Right renal cortex interstitium (tissue), 3 donors: ENCODE measurements at places on chromosomes 7 and 10. TPM values are rescaled to one million over a fixed set of nuclear protein-coding genes. Genes with fewer than 3 reads are reported as not detected.

MBL2 gene
- polyA plus RNA-seq, result not detected

DNA sequence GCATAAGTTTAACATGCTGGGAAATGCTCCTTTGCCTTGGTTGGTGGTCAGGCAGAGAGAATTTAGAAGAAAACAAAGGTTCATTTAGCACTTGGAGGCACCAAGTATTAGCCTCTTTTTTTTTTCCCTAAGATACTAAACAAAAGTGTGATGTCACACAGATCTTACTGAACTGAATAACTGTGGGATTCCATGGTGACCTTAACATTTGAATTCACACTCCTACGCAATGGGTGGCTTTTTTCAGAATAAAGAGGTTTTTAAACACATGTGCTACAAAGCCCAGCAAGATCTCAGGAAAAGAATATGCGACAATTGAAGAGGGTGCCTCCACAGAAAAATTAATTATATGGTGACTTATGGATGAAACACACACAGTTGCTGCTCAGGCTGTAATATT, 133.4 kb upstream of the ABCB5 start:
- DNase-seq, result no peak

- no peak for DNase-seq
These were observed 38.7 kb downstream of the LRRC20 start for GRCh38 chr10:70343712-70344111.

TRIP6 gene
- polyA plus RNA-seq, result 74.3 TPM

- DNase-seq, result no peak
These were observed 32.5 kb upstream of the ADAM12 start for GRCh38 chr10:126420567-126421300.

CDK5 gene
- polyA plus RNA-seq, result 15.1 TPM

EFCAB10 gene
- polyA plus RNA-seq, result 1.00 TPM

ACTL6B gene
- polyA plus RNA-seq, result not detected

DNA sequence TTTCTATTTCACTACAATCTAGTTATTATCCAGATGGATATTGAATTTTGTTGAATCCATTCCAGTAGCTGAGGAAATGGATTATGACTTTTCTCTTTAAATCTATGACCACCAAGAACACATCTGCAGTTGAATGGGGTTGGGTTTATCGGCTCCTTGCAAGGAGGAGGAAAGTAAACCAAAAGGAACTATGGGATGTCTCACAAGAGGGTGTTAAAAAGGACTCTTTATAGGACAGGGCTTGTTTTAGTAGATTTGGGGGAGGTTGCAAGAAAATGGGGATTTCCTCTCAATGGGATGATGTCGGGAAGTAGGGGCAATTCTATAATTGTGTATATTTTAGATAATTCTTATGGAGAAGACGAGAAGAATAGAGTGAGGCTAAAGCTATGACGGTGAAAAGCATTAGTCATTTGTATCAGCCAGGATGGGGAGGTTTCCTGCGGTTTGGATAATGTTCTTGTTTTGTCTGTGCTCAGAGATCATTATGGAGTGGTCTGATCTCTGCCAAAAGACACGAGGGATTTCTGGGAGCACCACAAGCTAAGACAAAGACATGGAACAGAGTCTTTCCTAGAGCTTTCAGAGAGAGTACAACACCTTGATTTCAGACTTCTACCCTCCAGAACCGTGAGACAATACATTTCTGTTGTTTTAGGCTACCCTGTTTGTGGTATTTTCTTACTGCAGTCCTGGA, 5.3 kb upstream of the LRRC61 start:
- DNase-seq, result no peak

HECW1 gene
- 7.9 TPM for polyA plus RNA-seq

CLCN1 gene
- not detected for polyA plus RNA-seq

DNA sequence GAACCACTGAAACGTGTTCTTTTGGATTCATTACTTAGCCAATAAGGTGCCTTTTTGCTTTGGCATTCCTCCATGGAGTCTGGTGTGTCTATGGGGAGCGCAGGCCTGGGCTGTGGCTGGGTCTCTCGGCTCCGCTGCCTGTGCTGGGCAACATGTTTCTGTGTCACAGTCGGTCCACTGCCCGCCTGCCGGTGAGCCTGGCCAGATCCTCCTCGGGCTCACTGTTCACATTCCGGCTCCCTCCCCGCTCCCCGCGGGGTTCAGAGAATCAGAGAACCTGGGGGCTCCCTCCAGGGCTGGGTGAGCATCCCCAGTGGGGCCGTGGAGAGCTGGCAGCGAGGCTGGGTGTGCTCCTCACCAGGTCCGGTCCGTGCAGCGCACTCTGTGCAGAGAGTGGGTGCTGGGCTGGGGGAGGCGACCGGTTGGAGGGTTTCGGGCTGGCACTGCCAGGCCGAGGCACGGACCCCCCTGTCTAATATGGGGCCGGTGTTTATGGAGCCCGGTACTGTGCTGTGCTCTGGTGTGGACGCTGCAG, 70.4 kb downstream of the INPP5A start:
- DNase-seq, result no peak

CLDN4 gene
- 68.7 TPM for polyA plus RNA-seq

EIF5AL1 gene
- polyA plus RNA-seq, result 0.55 TPM

FAM180A gene
- polyA plus RNA-seq, result not detected

DNA sequence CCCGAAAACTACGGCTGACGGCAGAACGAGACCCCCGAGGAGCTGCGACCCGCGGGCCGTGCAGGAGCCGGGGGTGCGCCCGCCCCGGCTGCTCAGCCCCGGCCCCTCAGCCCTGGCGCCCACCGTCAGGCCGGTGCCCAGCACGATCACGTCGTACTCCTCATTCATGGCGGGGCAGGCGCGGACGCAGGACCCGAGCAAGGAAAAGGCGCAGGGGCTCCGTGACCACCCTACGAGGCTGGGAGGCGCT, 218 bp downstream of the GDI2 start:
- DNase-seq, result no peak

DNA sequence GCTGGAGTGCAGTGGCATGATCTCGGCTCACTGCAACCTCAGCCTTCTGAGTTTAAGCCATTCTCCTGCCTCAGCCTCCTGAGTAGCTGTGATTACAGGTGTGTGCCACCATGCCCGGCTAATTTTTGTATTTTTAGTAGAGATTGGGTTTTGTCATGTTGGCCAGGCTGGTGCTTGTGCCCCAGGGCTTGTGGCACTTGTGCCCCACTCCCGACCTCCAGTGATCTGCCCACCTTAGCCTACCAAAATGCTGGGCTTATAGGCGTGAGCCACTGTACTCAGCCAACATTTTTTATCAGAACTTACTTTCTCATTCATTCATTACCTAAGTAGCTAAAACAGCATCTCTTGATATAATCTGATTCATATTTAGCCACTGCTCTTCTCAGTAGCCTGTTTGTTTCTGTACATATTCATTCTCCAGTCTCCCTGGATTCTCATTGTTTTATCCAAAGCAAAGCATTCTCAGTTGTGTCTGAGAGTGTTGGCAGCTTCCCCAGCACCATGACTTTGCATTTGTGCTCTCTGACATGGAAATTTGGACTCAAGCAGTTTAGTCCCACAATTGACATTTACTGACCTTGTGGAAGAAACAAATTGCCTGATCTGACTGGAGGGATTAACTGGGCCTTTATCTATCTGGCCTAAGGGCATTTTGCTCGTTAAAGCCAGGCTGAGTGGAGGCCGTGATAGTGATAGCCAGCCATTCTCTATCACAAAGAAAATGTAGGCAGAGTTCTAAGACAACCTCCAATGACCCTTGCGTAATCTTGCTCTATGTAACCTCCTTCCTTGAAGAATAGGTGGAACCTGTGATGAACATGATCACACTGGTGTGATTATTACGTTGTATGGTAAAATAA, 44.9 kb downstream of the AKR1B15 start:
- no peak for DNase-seq

DNA sequence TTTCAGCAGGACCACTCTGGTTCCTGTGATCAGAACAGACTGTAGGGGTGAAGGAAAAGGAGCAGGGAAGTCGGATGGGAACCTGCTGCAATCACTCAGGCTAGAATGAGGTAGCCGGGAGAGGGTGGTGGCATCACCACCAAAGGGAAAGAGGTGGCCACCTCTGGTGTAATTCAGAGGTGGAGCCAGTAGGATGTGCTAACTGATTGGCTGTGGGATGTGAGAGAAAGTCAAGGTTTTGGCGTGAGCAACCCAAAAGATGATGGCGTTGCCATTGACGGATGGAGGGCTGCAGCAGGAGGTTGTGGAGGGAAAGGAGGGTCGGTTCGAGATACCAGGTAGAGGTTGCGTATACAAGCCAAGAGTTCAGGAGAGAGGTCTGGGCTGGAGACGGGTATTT, 7.4 kb upstream of the VSIR start:
- DNase-seq, result no peak

DNA sequence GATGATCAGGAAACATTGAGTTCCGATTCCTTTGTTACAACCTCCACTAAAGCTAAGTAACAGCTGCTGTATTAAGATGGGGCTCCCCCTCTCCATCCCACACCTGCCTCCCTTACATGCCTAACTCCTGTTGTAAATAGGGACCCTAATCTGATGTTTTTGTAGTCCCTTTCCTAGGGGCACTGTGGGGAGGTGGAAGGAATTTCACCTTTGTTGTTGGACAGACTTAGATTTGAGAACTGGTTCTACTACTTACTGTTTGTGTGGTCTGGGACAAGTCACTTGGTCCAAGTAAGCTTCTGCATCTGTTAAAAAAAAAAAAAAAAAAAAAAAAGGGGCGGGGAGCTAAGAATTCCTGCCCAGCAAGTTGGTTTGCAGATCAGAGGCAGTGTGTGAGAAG, 42.6 kb downstream of the KIAA1217 start:
- DNase-seq, result no peak

GRCh38 chr7:77368974-77369373, 47.2 kb downstream of the GSAP start:
- no peak for DNase-seq

DNA sequence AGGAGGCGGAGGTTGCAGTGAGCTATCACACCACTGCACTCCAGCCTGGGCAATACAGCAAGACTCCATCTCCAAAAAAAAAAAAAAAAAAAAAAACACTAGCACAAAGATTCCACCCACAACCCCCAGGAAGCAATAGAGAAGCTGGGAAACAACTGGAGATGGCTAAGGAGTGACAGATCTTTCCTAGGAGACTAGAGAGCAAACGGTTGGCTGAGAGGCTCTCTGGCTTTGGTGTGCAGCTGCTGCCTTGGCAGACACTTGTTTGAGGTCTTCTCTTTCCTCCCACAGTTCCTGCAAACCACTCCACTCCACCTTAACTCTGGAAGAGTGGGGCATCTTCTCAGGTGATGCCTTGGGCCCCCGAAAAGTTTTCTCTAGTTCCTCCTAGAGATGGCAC, 78.5 kb upstream of the LANCL2 start:
- no peak for DNase-seq

URGCP gene
- 33.9 TPM for polyA plus RNA-seq

- no peak for DNase-seq
These were observed 25.4 kb downstream of the INSIG1 start for GRCh38 chr7:155323001-155323638.

DNA sequence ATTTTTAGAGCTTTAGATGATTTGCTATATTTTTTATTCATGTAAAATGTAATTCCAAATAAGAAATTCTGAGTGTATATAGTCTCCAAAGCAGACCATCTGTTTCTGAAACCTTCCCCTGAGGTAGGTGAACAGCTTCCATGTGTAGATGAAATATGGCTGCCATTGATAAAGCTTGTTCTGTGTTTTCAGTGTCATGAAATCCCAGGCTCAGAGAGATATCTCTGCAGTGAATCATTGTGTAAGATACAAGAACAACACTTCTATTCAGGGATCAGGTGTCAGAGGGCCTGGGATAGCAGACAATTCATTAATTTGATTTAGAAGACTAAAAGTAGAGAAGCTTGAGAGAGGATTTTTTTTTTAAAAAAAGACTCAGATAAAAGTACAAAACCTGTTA, 29.1 kb downstream of the ACTA2 start:
- DNase-seq, result no peak

DNA sequence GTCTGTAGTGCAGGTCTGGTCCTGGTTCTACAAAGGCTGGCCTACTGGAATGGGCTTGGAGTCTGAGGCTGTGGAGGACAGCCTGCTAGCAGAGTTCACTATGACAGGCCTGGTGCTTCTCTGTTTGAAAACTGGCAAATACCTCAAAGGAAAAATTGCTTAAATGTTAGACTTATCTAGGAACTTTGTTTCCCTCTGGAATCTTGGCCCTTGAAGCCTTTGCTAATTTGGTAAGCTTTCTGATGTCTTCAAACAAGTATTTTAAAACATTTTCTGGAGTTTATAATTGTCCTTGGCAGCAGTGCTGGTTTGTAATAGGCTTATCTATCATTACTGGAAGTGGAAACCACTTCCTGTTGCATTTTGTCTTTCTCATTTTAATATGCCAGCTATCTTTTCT, 139.7 kb downstream of the TMEM26 start:
- no peak for DNase-seq

DNA sequence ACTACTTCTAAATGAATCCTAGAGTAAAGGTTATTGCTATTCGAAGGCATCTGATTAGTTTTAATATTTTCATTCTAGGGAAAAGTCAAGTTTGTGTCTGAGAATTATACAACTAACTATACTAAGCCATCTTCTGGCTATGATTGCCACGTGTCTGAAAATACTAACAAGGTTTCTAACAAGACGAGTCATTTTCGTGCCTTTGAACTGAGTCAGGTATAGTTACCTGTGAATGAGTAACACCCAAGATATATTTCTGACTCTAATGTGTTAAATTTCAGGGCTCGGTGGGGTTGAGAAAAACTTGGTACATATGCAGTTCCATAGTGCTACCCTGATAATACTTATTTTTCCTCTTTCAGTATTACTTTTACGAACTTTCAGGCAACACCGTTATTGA, 35.5 kb downstream of the TASOR2 start:
- DNase-seq, result no peak
